ENCODE measurements at places on chromosomes 2 and 18.

- peak; percentile 55 for DNase-seq
Observed at GRCh38 chr2:234670052-234670451, 173.2 kb upstream of the ARL4C start.

GRCh38 chr2:203804070-203804469 lies 63.5 kb upstream of the CTLA4 start:
- DNase-seq = peak; percentile 97

DNA sequence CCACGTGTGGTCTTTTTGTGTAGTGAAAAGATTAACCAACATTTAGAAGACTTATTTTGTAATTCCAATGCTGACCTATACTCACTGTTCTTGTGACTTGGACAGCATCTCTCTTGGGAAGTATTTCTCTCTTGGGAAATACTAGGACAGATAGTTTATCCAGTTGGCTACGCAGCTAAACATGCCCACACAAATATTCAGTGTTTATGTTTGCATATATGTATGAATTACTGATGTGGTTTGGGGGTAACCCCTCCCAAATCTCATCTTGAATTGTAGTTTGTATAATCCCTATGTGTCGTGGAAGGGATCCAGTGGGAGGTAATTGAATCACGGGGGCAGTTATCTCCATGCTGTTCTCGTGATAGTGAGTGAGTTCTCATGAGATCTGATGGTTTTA lies 2062.3 kb upstream of the CELF4 start:
- DNase-seq = no peak

DNA sequence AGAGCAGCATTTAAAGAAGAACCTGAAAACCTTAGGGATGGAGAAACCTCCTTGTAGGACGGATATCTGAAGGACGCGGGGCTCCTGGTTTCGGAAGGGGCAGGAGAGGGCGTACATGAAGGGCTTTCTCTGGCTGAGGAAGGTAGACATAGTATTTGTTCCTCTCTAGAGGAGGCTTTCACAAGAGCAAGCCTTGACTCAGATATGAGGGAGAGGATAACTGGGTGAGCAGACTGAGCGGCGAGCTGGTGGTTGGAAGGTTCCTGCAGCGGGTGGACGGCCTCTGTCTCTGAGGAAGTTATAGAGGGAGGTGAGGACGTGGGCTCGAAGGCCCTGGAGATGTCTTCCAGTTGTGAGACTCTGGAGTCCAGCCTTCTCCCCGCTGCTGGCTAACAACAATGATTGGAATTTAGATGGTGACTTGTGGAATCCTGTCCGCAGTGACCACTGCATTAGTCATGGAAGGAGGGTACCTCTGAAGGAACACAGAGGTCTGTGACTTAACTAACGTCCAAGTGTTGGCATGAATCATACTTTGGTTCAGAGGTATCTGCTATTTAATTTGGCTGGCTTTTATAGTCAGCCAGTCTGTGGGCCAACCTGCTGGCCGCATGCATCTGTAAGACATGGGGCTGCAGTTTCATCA lies 80.9 kb downstream of the ASAP2 start:
- peak; percentile 67 for DNase-seq

DNA sequence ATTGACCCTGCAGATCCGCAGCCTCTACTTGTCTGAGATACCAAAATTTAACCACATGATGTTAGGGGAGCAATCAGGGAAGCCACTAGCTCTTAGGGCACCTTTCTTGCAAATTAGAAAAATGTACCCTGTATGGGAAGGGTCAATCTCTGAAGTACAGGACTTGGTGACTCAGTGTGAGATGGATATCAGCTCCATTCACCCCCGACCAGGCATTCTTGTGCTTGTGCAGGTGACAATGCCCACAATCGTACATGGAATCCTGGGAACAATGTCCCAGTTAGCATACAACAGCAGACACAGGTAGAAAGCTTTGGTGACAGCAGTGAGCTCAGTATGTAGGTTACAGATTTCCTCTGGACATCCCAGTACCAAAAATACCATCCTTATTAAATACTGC lies 137.7 kb upstream of the ITGB6 start:
- no peak for DNase-seq

GRCh38 chr2:18398833-18399232 lies 161.6 kb downstream of the RDH14 start:
- DNase-seq = no peak

- no peak for DNase-seq
Observed at GRCh38 chr2:97936199-97936598, 59.5 kb downstream of the TMEM131 start.

DNA sequence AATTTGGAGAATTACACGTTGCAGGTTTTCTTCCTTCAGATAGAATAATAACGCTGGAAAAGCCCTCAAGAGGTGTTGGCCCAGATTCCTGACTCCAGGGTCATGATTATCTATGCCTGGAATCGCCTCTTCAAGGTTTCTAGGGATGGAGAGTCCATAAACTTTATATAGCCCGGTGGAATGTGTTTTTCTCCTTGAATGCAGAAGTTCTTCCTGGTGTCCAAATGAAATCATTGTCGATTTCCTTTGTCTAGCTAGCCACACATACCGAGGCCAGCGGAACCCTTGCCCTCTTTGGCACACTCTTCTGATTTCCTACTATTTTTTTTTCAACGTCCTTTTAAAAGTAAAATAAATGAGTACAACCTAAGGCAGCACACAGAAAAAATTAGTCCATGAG lies 117.8 kb downstream of the PID1 start:
- no peak for DNase-seq

- no peak for DNase-seq
Observed at GRCh38 chr18:59929621-59930295, 30.0 kb downstream of the PMAIP1 start.

DNA sequence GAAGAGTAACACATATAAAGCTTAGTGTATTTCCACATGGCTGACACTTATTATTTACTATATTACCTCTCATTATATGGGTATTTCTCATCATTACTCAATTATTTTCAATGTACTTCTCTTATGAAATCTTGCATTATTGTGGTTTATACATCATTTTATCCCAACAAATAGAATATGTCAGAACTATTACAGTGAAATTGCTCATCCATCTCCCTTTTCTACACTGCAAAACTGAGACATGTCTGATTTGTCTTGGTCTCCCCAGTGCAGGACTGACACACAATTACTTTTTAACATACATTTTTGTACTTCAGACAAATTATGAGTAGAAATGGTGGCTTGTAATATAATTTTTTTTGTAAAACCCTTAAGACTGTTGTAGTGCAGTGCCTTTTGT lies 600.9 kb downstream of the PLCL1 start:
- DNase-seq = no peak

DNA sequence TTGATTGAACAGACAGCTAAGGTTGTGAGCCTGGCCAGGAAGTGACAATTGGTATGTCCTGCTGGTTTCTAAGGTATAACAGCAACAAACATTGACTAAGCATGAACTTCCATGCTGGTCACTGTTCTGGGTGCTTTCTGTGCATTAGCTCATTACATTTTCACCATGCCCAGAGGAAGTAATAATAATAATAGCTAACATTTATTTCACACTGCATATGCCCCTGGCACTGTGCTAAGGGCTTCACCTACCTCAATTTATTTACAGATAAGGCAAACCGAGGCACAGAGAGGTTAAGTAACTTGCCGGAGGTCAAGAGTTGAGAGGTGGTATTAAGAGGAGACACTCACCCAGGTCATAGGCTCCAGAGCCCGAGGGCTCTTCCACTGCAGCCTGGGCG lies 113.6 kb downstream of the PDCL3 start:
- DNase-seq = no peak

GRCh38 chr2:138780908-138781307 lies 718 bp upstream of the NXPH2 start:
- DNase-seq = no peak

DNA sequence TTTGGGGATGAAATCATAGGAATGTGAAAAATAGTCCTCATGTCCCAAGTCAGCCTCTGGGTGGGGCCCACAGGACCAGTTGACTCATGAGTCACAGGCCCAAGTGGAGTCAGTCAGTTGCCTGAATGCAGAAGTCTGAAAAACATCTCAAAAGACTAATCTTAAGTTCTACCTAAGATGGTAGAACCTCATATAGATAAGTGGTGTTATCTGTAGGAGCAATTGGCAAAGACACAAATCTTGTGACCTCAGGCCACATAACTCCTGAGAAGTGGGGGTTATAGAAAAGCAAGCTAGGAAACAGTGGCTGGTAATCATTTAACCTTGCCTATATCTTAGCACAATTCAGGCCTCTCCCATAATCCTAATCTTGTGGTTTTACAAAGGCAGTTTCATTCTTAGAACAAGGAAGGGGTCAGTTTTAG lies 257.1 kb upstream of the SPOPL start:
- no peak for DNase-seq

DNA sequence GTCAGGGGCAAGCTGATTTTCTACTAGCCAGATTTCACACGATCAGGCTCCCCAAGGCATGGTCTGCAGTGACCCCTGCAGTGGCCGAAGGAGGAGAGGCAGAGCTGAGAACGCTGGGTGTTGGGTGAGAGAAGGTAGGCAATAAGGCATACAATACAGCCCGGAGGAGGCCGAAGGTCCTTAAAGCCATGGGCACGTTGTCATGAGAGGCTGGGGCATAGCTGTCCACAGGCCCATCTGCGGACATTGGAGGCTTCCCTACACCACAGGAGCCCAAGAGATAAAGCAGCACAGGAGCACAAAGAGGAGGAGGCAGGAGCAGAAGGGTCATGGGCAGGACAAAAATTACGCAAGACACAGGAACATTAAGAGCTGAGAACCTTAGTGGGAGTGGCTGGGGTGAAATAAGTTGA lies 16.7 kb upstream of the BZW1 start:
- DNase-seq = no peak

- DNase-seq = no peak
Observed at GRCh38 chr2:208046686-208047085, 21.4 kb upstream of the PLEKHM3 start.

DNA sequence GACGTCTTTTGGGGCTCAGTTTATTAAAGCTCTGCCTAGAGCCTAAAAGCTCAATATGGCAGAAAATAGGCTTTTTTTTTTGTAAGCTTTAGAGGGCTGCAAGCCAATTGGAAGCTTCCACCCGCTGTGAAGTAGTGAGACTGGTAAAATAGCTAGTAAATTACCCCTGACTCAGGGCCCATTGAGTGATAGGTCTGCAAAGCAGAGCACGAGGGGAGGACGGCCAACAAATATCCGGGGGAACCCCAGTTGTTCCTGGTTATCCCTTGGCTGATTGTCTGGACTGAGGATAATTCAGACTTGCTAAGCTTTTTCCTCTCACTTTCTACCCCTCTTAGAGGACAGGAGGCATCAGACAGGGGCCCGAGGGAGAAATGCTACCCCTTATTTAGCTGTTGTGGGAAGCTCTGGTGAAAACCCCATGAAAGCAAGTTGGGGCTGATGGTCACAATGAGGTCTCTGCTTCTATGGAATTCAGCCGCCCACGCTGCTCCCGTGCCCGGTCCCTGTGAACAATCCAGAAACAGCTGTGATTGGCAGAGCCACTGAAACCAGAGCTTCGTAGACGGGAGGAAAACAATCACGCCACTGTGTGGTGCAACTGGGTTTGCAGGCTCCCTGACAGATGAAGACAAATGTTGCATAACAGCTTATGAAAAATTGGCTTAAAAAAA lies 141.9 kb upstream of the LGALSL start:
- peak; percentile 69 for DNase-seq

GRCh38 chr2:238688193-238689153 lies 159.4 kb upstream of the TWIST2 start:
- peak; percentile 89 for DNase-seq

DNA sequence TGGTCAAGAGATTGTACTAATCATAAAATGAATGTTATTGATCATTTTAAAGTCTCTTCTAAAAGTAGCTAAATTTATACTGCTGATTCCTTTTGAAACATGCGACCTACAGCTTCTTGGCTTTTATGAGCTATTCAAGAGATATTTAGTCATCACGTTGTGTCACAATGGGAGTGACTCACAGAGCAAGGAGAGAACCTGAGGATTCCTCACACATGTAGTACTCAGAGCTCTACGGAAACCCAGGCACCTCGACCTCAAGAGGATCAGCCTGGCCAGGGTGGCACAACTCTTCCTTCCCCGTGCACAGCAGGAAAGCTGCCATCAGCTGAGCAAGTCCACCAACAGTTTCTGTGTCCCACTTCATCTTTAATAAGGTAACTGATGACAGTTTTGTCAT lies at the start of gene DHRS9:
Gene DHRS9, plus strand, starts transcription at position 223 of the 400 bp plus-strand sequence. CDS start 12,019 bp downstream, outside the sequence.
- no peak for DNase-seq

DNA sequence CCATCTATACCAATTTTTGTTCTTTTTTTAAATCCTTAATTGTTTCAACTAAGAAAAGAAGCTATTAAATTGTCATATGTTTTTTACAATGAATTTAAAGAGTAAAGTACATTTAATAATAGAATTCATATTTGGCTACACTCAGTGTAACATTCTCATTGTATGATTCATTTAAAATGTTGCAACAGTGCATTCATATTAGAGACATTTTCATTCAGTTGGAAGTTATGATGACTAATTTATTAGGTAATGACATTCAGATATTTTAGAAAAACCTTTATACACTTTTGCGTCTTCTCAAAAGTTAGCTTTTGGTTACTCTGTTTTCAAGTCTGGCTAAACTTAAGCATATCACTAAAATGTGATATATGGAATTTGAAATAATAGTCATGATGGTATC lies 887.5 kb upstream of the NRXN1 start:
- peak; percentile 64 for DNase-seq

DNA sequence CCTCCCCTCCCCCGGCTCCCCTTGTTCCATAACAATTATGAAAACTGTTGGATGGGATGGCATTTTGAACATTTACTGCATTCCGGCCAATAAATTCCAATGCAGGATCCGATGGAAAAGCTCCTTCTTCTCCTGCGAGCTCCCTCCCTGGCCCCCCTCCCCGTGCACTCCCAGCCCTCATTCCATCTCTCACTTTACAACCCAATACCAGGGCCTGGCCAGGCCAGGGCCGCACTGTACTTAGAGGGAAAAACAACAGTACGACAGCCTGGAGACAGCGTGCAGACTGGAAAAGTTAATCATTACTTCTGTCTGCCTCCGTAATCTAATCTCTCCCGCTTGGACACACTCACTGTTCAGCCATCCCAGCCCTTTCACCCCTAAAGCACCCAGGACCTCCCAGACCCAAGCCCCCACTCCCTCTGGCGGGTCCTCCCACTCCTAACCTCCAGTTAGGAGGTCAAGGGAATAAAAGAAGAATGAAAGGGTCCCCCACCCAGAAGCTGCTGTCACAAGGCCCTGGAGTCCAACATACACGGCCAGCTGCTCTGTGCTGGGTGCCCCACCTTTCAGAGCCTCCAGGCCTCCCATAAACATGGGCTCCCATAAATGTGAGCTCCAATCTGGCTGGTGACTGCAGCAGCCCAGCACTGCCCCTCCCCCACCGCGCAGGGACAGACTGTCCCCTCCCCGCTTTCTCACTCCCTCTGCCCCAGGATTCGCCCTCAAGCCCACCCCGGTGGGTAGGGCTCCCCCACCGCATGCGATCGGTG lies 20.6 kb downstream of the SMAD7 start:
- DNase-seq = no peak

DNA sequence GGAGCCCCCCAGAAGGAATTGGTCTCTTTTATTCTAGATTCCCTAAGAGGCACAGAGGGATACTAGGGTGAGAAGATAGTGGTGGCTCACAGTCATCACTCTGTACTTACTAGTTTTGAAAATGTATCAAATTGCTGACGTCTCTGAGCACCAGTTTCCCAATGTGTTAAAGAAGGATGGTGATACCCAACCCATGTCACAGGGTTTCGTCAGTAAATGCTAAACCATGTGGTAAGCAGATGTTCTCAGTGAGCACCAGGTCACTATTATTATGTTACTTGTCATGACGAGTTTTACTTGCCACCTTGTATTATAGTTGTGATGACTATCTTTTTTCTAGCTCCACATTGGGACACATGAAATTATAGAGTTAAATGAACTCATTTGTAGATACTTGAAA lies 54.7 kb downstream of the NEDD4L start:
- DNase-seq = no peak
